ENCODE measurements at places on chromosomes 1 and 21. TPM values are rescaled to one million over a fixed set of nuclear protein-coding genes. Genes with fewer than 3 reads are reported as not detected.

The AUNIP gene
- 12.3 TPM for total RNA-seq

The CYP4Z1 gene
- not detected for total RNA-seq

The LORICRIN gene
- total RNA-seq: not detected

The CC2D1B gene
- 11.5 TPM for total RNA-seq

The ARHGEF10L gene
- total RNA-seq: 46.5 TPM

The ELAPOR1 gene
- 0.20 TPM for total RNA-seq

The SPATA6 gene
- total RNA-seq: 1.8 TPM

The SYCP1 gene
- total RNA-seq: not detected

The RAP1GAP gene
- total RNA-seq: 11.9 TPM

The EFHD2 gene
- 12.7 TPM for total RNA-seq

The ERICH3 gene
- total RNA-seq: not detected

The RNU11 gene
- not detected for total RNA-seq

The KRTAP13-4 gene
- total RNA-seq: not detected

The SPOCD1 gene
- total RNA-seq: 0.08 TPM

The LDLRAD1 gene
- 1.2 TPM for total RNA-seq

The L1TD1 gene
- not detected for total RNA-seq

The ANGPTL3 gene
- 0.51 TPM for total RNA-seq

Data from HepG2 (cell line).